ENCODE measurements at places on chromosomes 3 and 15. TPM values are rescaled to one million over a fixed set of nuclear protein-coding genes. Genes with fewer than 3 reads are reported as not detected.

Gene CRYGS
- 4.0 TPM for total RNA-seq

- DNase-seq: no peak
Observed at GRCh38 chr15:81819924-81820635, 225.7 kb downstream of the MEX3B start.

DNA sequence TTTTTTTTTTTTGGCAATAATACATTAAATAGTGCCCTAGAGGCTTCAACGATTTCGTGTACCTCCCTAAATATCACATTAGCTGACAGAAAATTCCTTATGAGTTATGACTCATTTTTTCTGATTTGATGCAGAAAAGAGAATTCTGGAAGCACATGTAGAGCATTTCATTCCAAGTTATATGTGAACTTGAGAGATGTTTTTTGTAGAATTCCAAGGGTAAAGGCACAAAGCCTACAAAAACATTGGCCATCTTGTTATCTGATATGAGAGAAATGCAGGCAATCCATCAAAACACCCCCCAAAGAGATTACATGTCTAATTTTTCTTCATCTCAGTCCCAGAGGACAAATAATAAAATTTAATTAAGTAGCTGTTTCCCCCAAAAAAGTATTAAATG lies 6.7 kb upstream of the PFN2 start:
- DNase-seq: no peak

DNA sequence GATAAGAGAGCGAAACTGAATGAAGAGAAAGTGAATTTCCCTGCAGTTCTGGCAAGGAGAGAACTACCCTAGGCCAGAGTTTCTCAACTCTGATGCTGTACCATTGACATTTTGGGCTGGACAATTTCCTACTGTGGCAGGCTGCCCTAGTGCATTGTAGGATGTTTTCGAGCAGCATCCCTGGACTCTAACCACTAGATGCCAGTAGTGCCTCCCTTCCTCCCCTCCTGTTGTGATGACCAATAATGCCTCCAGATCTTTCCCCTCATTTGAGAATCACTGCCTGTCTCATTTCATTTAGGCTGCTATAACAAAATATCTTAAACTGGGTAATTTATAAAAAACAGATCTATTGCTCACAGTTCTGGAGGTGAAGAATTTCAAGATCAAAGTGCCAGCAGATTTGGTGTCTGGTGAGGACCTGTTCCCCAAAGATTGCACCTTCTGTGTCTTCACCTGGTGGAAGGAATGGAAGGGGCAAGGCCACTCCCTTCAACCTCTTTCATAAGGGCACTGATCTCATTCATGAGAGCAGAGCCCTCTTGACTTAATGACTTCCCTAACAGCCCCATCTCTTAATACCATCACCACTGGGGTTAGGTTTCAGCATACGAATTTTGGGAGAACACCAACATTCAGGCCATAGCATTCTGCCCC lies 188.9 kb upstream of the MEIS2 start:
- DNase-seq: no peak

DNA sequence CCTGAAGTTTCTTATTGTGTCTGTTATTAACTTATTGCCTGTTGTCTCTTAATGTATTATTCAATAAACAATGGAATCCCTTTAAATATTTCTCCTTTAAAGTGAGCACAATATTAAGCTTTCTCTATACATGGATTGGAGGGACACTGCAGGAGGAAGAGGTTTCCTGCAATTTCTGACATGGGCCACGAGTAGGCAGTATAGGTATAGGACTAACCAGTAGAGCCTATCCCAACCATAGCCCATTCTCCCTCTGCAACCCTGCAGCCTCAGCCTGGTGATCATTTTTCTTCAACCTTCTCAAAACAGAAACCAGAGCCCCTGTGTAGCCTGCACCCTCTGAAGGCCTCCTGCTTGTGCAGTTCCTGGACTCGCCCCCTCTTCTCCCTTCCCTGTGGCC lies 124.8 kb downstream of the NEK10 start:
- DNase-seq: no peak
